Stimulated activated CD4-positive, alpha-beta T cell treated with anti-CD3 and anti-CD28 coated beads, Interleukin-1b, Interleukin-23, amount 100 ng/mL, for 1 hour (primary cell): ENCODE measurements at places on chromosomes 12 and 14.

DNA sequence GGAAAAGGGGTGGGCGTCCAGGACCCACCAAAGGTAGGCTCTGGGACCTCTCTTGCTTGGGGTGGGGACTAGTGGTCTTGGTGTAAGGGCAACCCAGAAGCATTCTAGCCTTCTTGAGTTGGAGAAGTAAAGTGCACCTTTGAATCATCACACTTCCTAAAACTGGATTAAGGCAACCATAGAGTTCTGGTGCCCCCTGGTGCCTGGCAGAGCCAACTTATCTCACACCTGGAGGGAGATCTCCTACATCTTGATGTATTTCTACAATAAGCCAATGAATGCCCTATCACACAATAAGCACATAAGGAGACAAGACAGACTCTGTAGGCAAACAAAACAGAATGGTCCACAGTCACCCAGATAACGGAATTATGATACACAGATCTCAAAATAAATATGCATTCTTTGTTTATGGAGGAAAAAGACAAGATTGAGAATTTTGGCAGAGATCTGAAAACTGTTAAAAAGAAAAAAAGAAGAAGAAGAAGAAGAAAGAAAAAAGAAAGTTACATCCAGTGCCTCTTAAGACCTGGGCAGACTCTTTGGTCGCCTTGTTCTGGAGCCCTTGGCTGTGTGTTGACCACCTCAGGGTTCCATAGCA lies 95.9 kb upstream of the PPP2R5C start:
- DNase-seq, result no peak

DNA sequence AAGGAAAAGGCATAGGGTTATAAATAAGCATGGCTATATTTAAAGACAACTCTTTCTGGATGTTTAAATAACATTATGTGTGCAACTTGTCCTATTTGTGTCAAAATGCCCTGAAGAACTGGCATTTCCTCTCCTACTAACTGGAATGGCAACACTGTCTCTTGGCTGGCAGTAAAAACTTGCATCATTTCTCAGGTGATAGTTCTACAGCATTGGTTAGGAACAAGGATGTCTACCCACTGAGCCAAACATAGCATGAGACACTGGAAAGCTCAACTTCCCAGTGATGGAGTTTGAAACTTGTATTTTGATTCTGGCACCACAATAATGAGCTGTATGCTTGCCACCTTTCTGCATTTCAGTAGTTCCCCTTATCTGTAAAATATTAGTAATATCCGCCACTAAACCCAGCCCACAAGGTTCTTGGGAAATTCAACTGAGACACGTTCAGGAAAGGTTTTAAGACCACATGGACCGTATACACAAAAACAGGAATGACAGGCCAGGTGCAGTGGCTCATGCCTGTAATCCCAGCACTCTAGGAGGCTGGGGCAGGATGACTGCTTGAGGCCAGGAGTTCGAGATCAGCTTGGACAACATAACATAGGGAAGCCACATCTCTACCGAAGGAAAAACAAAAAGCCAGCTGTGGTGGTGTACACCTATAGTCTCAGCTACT lies 5.1 kb downstream of the SLC38A2 start:
- no peak for DNase-seq

DNA sequence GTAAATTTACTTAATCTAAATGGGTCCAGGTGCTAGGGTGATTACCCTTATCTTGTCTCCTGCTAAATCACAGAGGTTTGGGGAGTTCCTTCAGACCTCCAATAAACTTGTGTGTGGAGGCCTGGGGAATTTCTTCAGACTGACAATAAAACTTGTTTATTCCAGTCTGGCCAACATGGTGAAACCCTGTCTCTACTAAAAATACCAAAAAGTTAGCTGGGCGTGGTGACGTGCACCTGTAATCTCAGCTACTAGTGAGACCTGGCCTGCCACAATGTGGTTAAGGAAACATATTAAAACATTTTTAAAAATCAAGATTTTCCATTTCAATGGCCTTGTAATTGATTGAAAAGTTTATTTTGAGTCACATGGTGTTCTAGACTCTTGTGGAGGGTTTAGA lies 126.9 kb upstream of the FGD4 start:
- no peak for DNase-seq

- DNase-seq, result no peak
These were observed 710.7 kb downstream of the GALC start for GRCh38 chr14:87282266-87282665.

GRCh38 chr12:70507442-70507841 lies 129.8 kb downstream of the PTPRB start:
- no peak for DNase-seq

- no peak for DNase-seq
These were observed 11.6 kb downstream of the GSG1 start for GRCh38 chr12:13091832-13092231.

DNA sequence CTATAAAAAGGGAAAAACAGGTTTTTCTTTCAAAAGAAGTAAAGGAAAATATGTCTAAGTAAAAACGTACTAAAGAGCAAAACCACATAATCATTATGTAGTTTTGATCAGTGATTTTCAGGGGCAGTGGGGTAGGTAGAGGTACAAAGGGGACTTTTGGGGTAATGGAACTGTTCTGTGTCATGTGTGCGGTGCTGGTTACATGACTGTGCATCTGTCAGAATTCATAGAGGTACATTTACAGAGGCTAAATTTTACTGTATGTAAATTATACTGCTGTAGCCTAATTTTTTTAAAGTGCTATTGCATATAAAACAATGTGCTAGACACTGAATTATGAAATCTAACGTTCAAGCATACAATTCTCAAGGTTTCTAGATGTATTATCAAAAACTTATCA lies 2.0 kb downstream of the ESR2 start:
- DNase-seq, result no peak

DNA sequence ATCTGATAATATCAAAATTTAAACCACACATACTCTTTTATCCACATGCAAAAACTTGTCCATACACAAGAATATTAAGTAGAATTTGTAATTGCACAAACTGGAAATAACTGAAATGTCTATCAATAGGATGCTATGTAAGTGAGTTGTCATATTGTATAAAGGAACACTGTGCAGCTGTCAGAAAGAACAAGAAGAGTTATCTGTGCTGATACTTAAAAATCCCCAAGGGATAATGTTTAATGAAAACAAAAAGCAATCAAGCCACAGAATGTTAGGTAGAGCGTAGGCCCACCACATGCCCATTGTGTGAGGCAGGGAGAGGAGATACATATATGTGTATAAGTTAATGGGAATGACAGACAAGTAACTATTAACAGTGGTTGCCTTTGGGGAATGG lies 25.9 kb upstream of the HIGD1C start:
- no peak for DNase-seq

- no peak for DNase-seq
These were observed 20.5 kb downstream of the PSMC1 start for GRCh38 chr14:90276646-90277367.

GRCh38 chr12:130818635-130819576 lies 20.1 kb downstream of the STX2 start:
- peak; percentile 45 for DNase-seq

DNA sequence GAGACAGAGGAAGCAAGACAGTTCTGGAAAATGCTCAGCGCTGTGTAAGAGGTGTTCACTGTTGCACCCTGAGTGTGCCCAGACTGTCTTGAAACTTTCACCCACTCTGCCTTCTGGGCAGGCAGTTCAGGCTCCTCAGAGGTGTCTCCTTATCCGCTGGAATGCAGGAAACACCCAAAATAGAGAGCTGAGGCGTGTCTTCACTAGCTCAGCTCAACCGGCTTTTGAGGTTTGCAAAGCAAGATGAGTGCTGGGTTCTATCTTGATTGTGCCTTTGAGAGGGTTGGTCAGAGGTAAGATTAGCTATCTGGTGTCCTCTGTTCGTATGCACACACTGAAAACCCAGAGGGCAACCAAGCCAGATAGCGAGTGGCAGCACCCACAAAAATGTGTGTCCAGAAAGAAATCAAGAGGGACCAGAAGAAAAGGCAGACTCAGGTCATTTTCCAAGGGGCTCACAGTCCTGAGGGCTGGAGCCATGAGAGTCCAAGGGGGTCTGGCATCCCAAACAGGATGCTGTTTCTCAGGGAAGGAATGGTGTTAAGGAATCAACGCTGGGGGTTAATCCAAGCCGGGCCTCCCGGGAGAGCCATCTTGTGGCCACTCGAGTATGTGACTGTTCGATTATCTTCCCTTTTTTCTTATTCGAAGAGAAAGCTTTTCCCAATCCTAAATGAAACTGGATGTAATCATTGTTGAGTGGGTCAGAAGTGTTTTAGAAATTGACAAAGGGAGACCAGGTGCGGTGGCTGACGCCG lies 47.1 kb downstream of the TBX3 start:
- DNase-seq, result no peak

DNA sequence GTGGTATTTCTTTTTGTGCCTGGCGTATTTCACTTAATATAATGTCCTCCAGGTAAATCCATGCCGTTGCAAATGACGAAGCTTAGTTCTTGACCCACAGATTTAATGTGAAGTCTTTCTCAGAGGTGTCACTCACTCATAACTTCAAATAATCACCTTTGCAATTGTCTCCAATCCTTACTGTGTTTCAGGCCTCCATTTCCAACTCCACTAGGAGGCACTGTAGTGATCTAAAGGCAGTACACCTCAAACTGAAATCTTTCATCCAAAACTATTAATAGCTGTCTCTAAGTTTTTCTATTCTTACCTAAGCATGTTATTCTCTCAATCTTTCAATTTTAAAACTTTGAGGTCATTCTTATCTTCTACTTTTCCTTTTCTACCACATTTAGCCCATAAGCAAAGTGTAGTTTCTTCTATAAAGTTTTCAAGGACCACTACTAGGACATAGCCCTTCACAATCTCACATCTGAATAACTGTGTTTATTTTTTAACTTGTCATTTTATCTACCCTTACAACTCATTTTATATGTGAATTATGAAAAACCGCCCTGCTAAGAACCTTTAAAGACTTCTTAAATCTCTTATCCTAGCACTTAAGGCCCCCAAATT lies 25.5 kb upstream of the FBXO34 start:
- DNase-seq, result no peak

GRCh38 chr14:68085742-68086141 lies 266.2 kb downstream of the RAD51B start:
- DNase-seq, result no peak

GRCh38 chr14:21529515-21529914 lies 3.4 kb upstream of the SALL2 start:
- DNase-seq, result no peak

GRCh38 chr14:25381498-25381897 lies 331.6 kb upstream of the STXBP6 start:
- no peak for DNase-seq

DNA sequence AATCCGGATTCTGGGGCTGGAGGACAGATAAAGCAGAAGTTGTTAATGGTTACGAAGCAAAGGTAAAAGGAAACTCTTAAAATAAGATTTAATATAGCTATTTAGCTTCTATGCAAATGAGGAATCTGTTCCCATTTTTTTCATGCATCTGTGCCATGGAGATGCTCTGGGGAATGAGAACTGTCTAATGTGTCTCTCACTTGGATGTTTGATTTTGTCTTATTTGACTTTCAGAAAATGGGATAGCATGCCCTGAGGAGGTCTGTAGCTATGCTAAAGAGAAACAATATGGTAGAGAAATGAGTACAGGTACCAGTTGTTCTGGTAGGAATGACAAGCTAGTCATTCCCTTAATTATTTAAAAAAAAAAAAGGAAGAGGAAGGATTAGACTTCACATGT lies 24.3 kb downstream of the C12orf76 start:
- DNase-seq, result no peak

DNA sequence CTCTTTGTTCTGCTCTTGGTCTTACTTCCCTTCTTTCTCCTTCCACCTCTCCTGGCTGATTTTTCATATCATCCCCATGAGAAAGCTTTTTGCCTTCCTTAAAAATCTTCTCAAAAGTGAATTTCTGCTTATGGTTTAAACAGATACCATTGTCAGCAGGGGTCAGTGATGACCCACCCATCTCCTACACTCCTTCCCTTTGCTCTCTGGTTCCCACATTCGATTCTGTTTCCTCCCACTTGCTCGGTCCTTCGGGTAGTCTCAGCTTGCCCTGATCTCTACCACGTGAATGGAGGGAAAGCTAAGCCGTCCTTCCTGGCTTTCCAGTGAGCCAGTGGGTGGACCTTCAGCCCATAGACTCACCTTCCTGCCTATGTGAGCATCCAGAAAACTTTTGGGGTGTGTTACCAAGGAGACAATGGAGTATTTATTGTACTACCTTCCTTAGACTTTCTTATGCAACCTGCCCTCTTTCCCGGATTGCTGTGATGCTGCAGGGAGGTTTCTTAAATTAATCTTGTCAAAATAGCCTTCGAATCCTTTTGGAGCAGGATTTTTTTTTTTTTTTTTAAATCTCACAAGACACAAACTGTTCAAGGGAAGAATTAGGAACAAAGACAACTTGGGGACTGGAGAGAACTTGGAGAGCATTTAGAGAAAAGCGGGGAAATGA lies 306.3 kb downstream of the CACNA1C start:
- no peak for DNase-seq

DNA sequence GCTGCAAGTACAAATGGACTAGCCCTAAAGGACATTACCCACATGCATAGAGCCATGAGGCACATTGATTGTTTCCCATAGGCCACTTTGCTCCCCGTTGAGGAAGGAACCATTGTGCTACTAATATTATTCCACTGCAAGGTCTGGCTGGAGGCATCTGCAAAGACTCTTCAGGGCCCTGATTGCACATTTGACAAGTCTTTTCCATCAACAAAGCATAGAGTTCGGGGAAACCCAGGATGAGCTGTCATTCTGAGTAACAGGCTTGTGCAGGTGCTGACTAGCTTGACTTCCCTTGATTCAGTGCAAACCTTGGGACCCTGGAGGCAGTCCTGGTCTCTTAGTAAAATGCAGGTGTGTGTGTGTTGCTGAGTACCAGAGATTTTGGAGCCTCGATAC lies 73.8 kb downstream of the SUSD6 start:
- peak; percentile 17 for DNase-seq

DNA sequence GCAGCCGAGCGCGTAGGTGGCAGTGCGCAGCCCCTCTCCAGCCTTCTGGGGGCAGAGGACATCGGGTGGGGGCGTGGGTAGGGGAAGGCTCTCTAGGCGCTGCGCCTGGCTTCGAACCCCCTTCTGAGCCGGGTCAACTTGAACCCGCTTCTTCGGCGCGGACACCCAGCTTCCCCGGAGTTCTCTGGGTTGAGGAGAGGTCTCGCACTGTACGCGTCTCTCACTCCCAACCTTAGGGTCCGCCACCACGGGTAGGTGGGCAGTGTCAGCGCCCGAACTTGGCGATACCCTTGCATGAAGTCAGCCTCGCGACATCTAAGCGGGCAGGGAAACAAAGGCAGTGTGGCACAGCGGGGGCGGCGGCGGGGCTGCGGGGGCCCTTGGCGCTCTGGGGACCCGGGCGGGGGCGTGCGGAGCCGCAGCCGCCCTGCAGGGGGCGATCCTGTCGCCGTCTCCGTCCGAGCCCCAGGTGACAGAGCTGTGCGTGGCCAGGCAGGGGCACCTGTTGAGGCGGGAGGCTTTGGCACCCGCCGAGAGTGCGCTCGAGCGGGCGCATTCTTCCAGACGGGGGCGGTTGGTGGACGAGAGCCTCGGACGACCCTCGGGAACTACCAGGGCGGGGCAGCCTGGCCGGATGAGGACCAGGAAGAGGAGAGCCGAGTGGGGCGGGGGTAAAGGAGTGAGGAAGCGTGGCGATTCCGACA lies 1.1 kb downstream of the GALNT16 start:
- DNase-seq, result no peak

GRCh38 chr14:72380456-72380855 lies 448.2 kb downstream of the RGS6 start:
- DNase-seq, result no peak
